Stimulated activated CD4-positive, alpha-beta T cell treated with anti-CD3 and anti-CD28 coated beads, Interleukin-1b, Interleukin-23, amount 100 ng/mL, for 48 hours (primary cell): ENCODE measurements at places on chromosomes 16 and 17.

DNA sequence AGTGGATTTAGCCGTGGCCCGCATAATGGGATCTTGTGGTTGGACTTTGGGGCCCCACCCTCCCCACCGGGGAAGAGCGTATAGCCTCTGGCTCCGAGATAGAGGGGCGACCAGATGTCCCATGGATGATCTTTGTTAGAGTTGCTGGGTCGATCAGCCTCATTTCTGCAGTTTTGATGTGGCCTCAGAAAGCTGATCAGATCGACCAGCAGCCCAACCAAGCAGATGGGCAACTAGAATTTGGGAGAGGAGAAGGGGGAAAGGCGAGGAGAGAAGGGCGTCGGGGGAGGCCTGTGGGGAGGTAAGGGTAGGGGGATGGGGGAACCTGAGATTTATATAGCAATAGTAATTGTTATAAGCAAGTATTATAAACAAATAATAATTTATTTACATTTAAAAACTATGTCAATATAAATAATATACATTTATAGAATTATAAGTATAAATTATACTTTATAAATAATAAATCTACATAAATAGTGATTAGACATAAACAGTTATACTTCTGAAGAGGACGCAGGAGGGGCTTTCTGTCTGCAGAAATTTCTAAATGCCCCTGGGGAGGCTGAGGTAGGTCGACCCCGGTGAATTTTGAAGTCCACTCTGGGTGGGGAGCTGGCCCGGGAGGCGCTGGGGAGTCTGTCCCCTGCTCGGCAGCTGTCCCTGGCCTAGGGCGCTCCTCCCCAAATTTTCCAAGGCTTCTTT lies 136.3 kb downstream of the KCNJ12 start:
- no peak for DNase-seq

- no peak for DNase-seq
Measured at GRCh38 chr17:76689859-76690258, 20.9 kb downstream of the MXRA7 start.

DNA sequence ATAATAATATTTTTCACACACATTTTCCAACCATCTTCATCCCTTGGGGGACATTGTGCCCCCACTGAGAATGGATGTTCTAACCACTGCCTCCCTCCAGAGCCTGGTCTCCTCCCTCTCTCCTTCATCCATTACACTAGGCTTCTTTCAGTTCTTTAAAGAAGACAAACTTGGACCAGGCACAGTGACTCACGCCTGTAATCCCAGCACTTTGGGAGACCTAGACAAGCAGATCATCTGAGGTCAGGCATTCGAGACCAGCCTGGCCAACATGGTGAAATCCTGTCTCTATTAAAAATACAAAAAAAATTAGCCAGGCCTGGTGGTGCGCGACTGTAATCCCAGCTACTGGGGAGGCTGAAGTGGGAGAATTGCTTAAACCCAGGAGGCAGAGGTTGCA lies 6.5 kb downstream of the ALOX15 start:
- DNase-seq, result no peak

DNA sequence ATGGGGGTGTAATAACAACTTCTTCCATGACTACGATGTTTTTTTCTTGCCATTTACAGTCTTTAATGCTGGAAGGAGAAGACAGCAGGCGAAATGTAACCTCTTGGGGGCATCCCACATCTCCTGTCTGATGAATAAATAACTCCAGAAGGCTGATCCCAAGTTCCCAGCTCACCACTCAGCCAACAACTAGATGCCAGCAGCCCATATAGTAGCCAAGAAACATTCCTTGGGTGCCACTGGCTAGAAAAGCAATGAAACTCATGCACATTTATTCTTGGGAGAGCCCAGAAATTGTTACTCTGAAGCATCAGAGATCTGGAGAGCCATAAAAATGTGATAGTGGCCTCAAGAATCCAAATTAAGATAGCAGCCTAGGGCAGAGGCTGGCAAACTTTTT lies 22.7 kb upstream of the TMEM101 start:
- DNase-seq, result no peak

- no peak for DNase-seq
Measured at GRCh38 chr17:40604327-40605080, 39.2 kb upstream of the CCR7 start.

- no peak for DNase-seq
Measured at GRCh38 chr17:71975331-71975801, 145.5 kb upstream of the SOX9 start.

GRCh38 chr17:46764709-46765401 lies 53.6 kb downstream of the WNT3 start:
- DNase-seq, result no peak

DNA sequence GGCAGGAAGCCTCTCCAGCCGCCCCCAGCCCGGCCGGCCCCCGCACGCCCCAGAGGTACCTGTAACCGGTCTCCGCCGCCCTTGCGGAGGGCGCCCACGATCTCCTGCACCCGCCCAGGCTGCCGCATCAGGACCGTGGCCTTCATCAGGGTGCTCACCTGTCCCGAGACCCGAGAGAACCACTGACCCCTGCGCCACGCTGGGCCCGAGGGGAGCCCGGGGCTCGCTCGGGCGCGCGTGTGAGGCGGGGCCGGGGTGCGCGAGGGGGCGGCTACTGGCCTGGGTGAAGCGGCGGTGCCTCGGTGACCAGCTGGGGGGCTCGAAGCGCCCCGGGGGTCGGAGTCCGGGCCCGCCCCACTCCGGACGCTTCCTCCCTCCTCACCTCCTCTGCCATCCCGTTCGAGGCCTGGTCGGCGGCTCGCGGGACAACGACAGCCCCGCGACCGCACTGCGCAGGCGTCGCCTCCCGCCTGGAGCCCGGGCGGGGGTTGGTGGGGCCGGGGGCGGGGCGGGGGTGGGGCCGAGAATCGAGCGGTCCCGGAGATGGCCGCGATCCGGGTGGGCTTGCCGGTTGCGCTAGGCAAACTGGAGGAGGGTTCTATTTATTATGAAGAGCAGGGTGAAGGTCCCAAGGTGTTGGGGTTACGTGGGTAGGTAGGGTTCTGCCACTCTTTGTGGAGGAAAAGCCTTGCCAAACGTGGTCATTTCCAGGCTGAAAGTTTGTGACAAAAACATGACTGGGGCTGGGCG lies at the start of gene NT5C3B:
NT5C3B (minus strand) TSS at position 433 of the 750 bp plus-strand sequence; CDS start at position 394, 39 bp downstream.
- DNase-seq, result peak; percentile 50

- DNase-seq, result no peak
Measured at GRCh38 chr16:53945996-53946395, 242.0 kb downstream of the FTO start.

DNA sequence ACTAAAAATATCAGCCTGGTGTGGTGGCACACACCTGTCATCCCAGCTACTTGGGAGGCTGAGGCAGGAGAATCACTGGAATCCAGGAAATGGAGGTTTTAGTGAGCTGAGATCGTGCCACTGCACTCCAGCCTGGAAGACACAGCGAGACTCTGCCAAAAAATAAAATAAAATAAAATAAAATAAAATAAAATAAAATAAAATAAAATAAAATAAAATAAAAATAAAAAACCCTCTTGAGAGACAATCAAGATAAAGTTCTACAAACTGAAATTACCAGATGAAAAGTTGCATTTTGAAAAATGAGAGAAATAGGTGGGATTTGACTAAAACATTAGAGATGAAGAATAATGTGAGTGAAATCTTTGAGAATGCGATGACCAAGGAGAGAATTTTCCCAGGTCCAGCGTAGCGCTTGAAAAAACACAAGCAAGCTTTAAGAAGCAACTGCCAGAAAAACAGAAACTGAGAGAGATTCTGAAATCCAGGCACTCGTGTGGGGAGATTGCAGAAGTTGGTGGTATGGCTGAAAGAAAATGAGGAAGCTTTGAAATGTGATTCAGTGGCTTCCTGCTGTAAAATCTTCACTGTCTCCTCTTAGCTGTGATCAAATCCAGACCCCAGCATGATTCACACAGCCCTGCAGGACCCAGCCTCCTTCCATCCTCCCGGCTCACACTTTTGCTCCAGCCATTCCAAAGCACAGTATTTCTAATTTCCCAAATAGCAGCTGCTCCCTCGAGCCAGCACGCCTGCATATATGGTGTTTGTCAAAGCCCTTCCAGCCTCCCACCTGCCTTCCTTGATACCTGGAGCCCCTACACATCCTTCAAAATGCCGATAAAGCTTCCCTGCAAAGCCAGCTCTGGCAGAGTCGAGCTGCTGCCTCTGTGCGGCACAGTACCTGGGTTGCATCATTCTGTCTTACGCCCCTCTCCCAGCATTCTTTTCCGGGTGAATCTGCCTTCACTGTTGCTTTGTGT lies 8.2 kb upstream of the CD300E start:
- DNase-seq, result no peak

GRCh38 chr16:68070806-68071517 lies 14.2 kb upstream of the NFATC3 start:
- DNase-seq, result no peak

DNA sequence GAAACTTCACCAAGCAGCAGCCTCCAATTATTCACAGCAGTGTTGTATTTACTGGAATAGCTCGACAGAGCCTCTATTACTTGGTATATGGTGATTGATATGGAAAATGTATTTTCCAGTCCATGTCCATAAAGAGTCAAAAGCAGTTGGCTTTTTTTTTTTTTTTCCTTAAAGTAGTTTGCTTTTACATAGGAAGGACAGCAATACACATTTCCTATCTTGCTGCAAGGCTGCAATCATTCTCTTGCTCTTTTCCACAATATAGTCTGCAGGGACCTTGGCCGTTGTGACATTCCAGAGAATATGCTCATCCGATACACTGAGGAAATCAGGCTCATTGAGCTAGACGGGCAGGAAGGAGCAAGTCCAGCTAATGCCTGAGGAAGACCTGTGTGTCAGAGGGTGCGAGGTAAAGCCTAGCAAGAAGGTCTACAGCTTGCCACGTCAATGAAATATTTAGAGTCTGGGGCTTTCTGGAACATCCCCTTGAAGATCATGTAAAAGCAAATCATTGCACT lies 131.1 kb downstream of the ENGASE start:
- DNase-seq, result no peak

DNA sequence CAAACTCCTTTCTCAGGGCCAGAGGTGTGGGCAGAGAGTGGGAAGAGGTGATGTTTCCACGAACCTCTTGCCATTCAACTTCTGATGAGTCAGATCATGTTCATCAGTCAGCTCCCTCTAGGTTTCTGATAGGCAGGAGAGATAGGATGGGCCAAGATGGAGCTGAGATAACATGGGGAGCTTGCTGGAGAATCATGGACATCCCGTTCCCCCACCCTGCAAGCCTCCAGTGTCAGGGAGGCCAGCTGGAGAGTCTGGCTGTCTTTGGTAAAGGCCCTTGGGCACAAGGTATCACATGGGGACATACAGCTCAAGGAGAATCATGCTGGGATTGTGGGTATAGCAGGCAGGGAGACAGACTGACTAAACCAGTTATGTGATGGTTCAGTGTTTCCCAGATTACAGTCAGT lies 136.0 kb upstream of the IRX3 start:
- DNase-seq, result no peak

DNA sequence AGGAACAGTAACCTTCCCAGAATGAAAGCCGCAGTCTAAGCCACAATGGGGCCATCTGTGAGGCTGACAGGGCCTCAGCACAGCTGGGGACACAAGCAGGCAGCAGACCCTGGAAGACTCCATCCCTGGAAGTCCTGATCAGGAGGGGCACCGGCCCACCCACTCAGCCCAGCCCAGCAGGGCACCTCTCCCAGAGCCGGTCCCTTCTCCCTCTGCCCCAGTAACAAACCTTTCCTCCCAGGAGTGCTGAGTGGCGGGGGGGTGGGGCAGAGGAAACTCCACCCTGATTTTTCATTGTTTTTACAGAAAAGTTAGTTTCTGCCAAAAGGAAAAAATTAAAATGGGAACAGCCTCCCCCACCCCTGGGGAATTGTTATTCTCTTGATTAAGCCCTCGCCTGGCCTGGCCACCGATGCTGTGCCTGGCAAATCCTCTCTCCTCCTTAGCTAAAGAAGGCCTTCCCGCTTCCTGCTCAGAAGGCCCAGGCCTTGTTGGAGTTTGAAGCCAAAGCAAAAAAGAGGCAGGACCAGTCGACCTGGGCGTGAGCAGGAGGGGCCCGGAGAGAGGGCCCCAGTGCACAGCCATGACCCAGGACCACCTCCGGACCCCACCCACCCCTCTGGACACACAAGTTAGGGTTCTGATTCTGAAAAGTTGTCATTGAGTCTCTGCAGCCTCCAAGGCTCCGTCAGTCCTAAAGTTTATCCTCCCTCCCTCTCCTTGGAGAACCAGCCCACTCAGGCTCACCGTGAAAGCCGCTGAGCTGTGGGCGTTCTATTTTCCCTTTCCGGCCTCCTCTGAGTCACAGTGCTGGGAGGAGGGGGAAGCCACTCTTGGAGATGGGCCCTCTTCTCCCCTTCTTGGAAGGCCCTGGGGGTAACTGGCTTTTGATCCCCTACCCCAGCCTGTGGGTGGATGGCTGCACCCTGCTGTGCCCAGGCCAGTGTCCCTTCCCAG lies 128.4 kb upstream of the TNRC6C start:
- no peak for DNase-seq

GRCh38 chr16:5977329-5977728 lies 879.7 kb upstream of the EEF2KMT start:
- DNase-seq, result no peak

GRCh38 chr17:16639438-16639837 lies 14.2 kb downstream of the ZNF624 start:
- DNase-seq, result no peak

DNA sequence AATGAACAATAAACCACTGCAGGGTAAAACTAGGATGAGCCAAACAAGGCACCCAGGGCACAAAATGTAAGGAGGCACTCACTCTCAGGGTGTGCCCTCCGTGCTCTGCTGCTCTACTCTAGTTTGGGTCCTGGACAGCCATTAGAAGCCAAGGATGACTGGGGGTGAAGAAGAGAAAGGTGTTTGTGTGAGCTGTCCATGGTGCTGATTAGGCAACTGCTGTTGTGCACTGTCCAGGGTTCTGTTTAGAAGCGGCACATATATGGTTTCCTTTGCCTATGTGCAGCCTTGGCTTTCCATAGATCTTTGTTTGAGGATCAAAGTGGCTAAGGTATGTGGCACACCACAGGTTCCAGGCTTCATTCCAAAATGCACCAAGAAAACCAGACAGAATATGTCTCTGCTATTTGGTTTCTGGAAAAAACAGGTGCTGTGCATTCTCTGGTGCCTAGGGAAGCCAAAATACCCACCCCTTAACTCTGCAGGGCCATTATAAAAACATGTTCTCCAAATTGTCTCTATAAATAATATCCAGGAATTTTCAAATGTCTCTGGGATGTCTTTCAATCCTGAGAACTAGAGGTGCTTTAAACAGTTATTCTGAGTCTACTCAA lies 123.5 kb downstream of the CBLN1 start:
- no peak for DNase-seq

GRCh38 chr16:57762365-57763040 lies 26.9 kb downstream of the KATNB1 start:
- no peak for DNase-seq
